ELR (cell line): ENCODE measurements at places on chromosomes 12 and 14.

DNA sequence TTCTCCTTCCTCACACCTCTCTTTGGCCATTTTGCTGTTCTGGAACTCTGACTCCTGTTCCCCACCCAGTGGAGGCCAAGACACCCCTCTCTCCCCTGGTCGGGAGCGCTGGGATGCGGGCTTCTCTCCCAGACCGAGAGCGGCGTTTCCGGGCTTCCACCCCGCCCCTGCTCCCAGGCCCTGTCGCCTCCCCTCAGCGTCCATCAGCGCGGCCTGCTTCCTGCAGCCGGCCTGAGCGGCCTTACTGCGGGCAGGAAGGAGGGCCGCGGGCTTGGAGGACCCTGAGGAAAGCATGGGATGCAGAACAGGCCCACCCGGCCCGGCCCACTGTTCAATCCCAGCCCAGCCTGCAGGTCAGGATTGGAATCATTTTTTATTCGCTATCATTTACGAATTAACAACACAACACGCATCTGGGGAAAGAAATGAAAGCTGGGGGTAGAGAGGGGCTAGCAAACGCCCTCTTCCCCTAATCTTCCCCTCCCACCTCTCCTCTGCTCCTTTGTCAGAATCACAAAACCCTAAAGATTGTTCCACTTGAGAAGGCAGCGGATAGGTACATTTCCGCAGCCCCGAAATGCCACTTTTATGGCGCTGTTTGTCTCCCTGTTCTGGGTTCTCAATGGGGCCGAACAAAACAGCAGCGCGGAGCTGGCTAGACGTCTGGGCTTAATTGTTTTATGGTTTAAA lies 3.8 kb upstream of the HOXC8 start:
- DNase-seq = no peak

GRCh38 chr12:129025055-129025454 lies 171.8 kb downstream of the GLT1D1 start:
- DNase-seq = no peak

GRCh38 chr12:84741692-84742091 lies 170.9 kb downstream of the SLC6A15 start:
- DNase-seq = no peak

GRCh38 chr12:82867762-82868500 lies 181.2 kb downstream of the TMTC2 start:
- no peak for DNase-seq

DNA sequence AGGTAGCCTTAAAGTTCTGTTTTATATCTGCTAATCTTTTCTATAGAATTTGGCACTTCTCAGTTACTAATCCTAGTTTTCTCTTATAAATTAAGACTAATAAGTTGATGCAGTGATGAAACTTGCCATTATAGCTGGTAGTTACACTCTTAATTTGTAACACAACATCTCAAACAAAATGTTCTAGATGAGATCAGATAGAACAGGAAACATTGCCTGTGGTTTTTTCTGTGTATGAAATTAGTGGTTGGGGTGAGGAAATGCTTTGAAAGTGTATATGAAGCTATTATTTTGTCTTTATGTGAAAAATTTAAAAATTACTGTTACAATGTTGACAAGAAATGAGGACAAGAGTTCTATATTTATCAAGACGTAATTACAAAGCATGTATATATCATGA lies 91.9 kb downstream of the PCNX1 start:
- DNase-seq = no peak

GRCh38 chr12:119375075-119375882 lies 40.8 kb downstream of the CCDC60 start:
- DNase-seq = no peak

DNA sequence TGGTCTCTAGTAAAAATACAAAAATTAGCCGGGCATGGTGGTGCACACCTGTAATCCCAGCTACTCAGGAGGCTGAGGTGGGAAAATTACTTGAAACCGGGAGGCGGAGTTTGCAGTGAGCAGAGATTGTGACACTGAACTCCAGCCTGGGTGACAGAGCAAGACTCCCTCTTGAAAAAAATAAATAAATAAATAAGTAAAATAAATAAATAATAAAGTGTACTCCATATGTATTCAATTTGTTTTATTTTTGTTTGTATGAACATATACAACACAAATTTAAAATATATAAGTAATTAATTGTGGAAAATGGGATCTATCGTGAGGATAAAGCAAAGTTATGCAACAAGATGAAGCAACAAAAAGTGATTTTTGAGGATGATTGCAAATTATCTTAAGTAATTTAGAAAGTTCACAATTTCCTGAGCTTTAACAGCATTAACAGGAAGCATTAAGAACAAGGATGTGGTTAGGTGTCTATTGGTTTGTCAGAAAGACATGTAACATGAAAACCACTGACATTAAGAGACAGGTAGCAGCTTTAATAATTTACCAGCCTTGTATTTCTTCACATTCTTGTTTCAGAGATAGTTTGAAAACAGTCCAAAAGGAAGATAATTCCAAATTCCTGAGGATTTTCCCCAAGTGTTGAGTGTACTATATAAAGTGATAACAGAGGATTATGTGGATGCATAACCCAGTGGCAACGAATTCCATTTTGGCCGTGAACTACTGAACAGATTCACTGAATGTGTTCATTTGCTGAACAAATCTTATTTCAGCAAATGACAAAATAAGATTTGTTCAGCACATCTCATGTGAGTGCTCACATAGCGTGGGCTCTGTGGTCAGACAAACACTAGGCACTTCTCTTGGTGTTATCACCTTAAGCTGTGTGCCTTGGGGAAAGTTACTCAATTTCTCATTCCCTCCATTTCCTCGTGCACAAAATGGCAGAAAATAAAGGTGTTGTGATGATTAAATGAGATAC lies 68.6 kb upstream of the RESF1 start:
- DNase-seq = no peak

- no peak for DNase-seq
Observed at GRCh38 chr12:82314406-82314892, 43.7 kb downstream of the CCDC59 start.

DNA sequence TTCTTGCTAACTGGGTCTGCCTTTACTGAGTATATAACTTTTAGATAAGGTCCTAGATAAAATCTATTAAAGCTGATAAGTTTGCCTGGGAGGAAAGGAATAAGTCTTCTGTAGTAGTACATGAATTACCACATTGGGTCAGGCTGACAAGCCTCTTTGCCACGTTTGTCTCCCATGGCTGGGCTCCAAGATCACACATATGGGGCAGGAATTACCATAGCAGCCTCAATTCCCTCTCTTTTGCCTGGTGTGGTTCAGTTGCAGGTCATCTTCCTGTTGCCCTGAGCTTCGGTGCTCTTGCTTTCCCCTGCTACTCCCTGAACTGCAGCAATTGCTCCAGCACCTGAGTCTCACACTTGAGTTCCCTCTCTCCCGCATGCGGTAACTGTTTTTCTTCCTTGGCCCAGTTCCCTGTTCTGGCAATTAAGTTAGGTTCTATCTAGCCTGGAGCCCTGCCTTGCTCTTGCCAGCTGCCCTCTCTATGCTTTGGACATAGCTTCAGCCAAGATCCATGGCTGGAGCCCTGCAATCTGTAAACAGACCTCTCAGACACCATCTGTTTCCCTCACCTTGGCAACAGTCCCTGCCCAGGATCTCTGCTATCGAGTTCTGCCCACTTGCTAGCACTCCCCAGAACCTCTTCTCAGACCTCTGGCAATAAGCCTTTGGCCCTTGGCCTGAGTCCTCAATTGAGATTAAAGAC lies 5.8 kb upstream of the GLT8D2 start:
- DNase-seq = no peak

DNA sequence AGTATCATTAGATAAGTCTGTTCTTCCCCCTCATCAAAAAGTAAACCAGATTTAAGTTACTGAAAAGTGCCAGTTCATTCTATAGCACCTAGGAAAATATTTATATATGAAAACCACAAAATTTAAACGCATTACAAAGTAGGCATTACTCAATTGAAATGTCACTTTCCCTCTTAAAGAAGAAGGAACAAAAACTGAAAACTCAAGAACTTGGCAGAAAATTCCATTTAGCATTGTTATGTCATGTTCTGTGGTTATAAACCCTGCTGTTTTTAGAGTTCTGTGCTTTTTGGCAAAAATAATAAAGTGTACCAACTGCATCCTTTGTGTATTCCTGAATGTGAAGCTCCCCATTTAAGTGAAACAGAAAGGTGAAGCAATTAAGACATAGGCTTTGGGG lies 3.6 kb downstream of the FGD4 start:
- no peak for DNase-seq

- DNase-seq = no peak
Observed at GRCh38 chr14:68306934-68307789, 485.7 kb downstream of the ZFP36L1 start.

- DNase-seq = no peak
Observed at GRCh38 chr12:108727161-108727560, 4.2 kb downstream of the CORO1C start.

DNA sequence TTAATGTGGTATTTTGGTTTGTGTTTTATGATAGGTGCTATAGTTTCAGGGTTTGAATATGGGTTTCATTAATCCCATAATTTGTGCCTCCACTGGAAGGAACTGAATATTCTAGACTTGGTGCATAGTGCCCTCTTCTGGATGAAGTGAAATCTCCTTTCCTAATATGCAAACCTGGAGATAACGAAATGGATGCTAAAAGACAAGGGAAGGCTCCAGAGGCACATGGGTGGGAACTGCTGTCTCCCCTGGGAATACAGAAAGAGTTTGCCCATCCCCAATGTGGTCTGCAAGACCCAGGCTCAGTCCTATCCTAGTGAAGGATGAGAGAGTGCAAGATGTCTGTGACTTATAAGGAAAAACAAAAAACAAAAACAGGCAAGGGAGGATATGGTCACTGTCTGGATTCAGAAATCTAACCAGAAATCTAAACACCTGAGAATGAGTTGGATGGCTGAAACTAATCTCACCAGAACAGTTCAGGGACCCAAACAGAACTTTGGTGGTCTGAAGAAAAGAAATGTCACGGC lies 142.3 kb upstream of the TMPO start:
- peak; percentile 53 for DNase-seq

GRCh38 chr12:9256758-9257405 lies 48.7 kb upstream of the PZP start:
- no peak for DNase-seq

GRCh38 chr14:61466905-61467280 lies 145.5 kb downstream of the PRKCH start:
- no peak for DNase-seq

- DNase-seq = no peak
Observed at GRCh38 chr12:94235848-94236247, 87.5 kb downstream of the PLXNC1 start.

GRCh38 chr12:22459838-22460490 lies 84.4 kb downstream of the C2CD5 start:
- peak; percentile 73 for DNase-seq

- DNase-seq = no peak
Observed at GRCh38 chr14:21518725-21519124, 7.4 kb downstream of the SALL2 start.

DNA sequence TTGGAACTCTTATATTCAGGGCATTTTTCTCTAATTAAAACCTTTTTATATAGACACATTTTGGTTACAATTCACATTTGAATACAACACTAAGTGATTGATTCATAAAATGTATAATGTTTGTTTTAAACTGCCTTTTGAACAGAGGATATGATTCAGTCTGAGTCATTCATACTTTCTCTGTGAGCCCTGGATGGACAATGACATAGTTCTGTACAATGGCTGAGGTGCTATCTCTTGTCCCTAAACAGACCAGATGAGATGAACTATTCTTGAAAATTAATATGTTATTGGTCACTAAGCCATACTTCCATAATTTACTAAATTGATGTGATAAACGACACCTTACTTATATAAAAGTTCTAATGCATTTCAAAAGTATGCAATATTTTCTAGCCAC lies 199.7 kb upstream of the ATXN7L3B start:
- peak; percentile 89 for DNase-seq

GRCh38 chr14:55220230-55220629 lies 28.8 kb upstream of the DLGAP5 start:
- peak; percentile 66 for DNase-seq

DNA sequence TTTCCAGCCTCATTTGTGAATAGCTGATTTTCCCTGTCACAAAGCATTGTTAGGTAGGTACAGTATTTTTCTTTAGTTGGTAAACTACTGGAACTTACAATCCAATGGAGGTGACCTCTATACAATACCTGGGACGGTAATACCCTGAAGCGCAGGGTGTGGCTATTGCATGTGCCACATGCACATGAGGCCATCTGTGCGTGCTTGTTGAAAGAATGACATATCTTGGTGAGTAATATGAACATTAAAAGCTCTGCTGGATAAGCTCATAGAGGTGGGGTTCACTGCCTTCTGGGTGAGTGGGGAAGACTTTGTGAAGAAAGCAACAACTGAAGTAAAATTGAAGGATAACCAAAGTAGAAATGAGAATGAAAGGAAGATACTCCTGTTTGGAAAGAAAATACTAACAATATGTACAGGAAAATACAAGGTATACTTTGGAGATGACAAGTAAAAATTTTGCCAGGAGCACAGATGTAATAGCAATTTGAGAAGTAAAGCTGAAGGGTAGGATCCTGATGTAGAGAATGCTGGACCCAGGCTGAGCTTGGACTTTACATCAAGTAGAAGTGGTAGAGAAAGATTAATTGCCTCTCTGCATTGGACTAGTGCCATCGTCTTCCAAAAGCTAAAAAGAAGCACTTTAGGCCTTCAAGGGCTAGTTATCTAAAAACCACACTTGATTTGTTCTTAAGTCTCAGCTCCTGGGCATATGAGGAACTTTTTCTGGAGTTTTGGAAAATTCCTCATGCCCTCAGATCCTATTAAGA lies 97.1 kb downstream of the SLC38A6 start:
- peak; percentile 19 for DNase-seq

GRCh38 chr12:122980183-122981035 lies at the start of gene ARL6IP4:
ARL6IP4 (plus strand) TSS chr12:122980681; CDS start chr12:122981140, 459 bp downstream.
- DNase-seq = peak; percentile 77

GRCh38 chr14:31949709-31950108 lies 127.4 kb upstream of the ARHGAP5 start:
- DNase-seq = peak; percentile 81

- no peak for DNase-seq
Observed at GRCh38 chr12:69600804-69601203, 9.9 kb downstream of the LRRC10 start.

GRCh38 chr12:27905285-27906126 lies 67.0 kb downstream of the PTHLH start:
- DNase-seq = no peak
